Glutamatergic neuron (in vitro differentiated cells): ENCODE measurements at places on chromosomes 6 and 20. TPM values are rescaled to one million over a fixed set of nuclear protein-coding genes. Genes with fewer than 3 reads are reported as not detected.

DNA sequence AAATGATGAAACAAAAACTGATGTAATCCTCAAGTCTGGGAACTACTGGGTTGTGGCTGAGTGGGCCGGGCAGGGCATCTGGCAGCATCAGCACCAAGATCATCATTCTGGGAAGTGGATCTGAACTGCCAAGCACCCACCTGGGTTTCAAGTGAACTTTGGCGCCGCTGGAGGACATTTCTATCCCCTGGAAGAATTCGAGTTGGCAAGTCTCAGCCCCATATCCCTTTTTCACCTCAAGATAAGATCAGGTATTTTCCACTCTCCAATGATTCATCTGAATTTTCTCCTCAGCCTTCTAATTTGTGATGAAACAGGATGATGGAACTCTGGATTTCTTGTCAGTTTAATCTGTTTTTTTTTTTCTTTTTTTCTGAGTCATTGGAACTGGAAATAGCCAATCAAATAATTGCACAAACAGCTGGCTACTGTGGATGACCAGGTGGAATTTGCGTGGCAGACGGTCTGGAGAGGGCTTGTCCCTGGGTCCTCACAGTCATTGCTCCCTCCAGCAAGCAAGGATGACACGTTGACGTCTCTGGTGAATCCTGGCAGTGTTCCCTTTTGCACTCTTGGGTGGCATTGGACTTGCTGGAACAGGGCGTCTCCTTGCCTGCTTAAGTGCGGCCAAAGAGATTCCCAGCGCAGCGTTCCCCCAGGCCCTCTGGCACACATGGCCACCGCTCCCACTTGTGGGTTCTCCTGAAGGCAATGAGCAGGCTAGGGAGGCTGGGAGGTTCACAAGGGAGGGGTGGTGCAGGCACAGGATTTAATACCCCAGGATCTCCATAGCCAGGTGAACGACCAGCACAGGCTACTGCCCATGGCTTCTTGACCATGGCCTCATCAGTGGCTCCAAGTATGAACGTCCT, 80.4 kb downstream of the DHX35 start:
- DNase-seq = no peak
- no peak overlapping the region for H3K27ac ChIP-seq
- H3K27me3 ChIP-seq = peaks cover 1% of the 10 kb centered on the region

DNA sequence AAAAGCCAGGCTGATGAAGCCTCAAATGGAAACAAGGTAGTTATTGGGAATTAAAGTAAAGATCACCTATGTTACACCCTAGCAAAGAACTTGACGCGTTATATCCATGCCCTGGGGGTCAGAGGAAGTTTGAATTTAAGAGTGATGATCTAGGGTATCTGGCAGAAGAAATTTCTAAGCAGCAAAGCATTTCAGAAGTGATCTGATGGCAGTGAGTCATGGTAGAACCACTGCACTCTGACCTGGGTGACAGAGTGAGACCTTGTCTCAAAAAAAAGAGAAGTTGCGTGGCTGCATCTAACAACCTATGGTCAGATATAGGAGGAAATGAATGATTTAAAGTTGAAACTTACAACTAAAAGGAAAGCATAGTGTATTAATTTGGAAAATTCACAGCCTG, 45.2 kb downstream of the SCP2D1 start:
- H3K27ac ChIP-seq = no peak overlapping the region
- no peak for DNase-seq
- H3K36me3 ChIP-seq = peaks cover 15% of the 10 kb centered on the region
- H3K27me3 ChIP-seq = peaks cover 3% of the 10 kb centered on the region
- H3K4me1 ChIP-seq = no peaks in the 10 kb centered on the region

Gene ABHD16B
- total RNA-seq = not detected

GRCh38 chr20:59207742-59208357, 44.2 kb downstream of the ZNF831 start:
- H3K27ac ChIP-seq = peak overlapping the region; percentile 65
- H3K4me3 ChIP-seq = peak overlapping the region; percentile 41
- peaks cover 5% of the 10 kb centered on the region for H3K27me3 ChIP-seq

DNA sequence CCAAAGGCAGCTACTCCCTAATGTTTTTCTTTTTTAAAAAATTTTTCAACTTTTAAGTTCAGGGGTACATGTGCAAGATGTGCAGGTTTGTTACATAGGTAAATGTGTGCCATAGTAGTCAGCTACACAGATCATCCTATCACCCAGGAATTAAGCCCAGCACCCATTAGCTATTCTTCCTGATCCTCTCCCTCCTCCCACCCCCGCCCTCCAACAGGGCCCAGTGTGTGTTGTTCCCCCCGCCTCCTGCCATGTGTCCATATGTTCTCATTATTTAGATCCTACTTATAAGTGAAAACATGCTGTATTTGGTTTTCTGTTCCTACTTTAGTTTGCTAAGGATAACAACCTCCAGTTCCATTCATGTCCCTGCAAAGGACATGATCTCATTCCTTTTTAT, 12.4 kb downstream of the TRIM15 start:
- H3K27ac ChIP-seq = no peak overlapping the region
- peaks cover under 1% of the 10 kb centered on the region for H3K27me3 ChIP-seq
- peaks cover 3% of the 10 kb centered on the region for H3K4me1 ChIP-seq
